ENCODE measurements at places on chromosomes 12 and 14.

DNA sequence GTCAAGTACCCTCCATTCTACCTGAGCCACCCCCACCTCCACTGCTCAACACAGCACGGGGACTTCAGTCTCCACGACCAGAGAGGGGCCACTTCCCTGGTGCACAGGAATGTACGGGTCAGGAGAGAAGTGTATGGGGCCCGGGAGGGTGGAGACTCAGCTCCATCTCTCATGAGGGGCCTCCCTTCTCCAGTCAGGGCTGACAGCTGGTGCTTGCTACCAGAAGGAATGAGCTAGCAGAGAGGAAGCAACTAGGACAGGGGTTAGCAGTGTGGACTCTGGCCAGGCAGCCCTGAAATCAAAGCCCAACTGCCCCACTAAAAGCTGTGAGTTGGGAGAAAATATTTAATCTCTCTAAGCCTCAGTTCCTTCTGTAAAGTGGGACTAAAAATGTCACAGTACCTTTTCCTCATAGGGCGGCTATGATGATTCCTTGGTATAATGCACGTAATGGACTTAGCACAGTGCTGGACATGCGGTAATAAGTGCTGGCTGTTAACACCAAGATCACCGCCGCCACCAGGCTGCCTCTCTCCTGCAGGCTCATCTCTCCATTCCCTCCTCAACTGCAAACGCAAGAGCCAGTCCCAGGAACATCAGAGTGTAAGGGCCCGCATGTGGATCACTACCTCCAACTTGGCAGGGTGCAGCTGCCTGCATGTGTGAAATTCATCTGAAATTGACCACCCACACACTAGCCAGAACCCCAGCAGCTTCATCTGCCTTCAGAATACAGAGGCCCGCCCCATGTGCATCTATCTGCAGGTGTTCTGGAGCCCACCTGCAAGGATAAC is 14.6 kb downstream of the ACTN1 start:
- DNase-seq, result no peak

GRCh38 chr14:104582662-104583061 is 3.1 kb downstream of the C14orf180 start:
- DNase-seq, result no peak

DNA sequence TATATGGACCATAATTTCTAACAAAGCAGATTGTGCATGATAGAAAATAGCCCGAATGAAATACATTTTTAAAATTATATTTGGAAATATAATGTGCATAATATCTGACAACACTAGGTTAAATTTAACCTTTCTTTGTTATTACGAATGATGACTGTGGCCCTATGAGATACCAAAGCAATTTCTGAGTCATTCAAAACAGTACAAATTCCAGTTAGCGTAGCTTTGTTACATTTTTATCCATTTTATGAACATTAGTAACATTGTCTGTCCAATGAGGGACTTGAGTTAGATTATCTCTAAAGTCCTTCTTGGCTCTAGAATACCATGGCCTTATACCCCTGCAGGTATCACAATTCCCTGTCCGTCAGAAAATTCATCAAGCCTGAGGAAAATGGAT is 39.0 kb upstream of the REP15 start:
- no peak for DNase-seq

- DNase-seq, result no peak
These were observed 262.1 kb upstream of the PWP1 start for GRCh38 chr12:107423531-107423930.

- peak; percentile 36 for DNase-seq
These were observed 376.8 kb downstream of the DPF3 start for GRCh38 chr14:72516936-72517700.

DNA sequence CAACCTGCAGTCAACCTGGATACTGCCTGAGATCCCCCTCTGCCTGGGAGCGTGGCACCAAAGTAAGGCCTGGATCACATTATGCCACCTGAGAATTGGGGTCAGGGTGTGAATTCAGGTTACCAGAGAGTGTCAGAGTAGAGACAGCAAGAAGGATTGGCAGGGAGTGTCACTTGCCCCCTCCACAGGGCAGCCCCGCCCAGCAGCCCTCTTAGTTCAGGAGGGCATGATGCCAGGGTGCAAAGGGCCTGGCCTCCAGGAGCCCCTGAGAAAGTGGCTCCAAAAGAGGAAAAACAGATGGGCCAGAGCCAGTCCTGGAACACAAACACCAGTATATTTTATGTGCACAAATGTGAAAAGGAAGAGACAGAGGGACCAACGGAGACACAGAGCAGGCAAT is 18.6 kb downstream of the TMEM229B start:
- no peak for DNase-seq

DNA sequence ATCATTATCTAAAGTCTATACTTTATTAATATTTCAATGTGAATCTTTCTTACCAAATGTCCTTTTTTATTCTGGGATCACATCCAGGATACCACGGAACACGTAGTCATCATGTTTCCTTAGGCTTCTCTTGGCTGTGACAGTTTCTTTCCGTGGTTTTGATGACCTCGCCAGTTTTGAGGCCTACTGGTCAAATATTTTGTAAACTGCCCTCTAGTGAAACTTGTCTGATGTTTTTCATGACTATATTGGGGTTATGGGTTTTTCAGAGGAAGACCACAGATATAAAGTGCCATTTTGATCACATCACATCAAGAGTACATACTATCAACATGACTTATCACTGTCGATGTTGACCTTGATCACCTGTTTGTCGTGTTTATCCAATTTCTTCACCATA is 14.1 kb upstream of the SERPINA6 start:
- no peak for DNase-seq

DNA sequence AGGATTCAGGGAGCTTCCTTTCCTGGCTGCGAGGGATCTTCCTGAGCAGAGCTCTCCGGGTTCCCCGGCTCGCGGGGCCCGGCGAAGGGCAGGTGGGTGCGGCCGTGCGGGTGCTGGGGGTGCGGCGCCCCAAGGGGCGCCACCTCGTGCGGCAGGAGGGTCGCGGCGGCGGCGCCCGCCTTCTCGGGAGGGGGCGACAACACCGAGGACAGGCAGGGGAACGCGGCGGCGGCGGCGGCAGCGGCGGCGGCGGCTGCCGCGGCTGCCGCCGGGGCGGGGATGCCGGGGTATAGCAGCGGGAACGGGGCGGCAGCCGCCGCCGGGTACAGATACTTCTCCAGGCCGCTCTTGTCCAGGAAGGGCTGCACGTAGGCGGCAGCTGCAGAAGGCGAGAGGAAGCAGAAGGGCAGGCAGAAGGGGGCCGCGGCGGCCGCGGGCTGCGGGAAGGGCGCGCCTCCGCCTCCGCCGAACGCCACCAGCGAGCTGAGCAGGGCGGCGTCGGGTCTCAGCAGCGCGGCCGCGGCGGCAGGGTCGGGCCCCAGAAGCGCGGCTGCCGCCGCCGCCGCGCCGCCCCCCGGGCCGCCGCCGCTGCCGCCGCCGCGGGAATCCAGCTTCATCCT is 2.7 kb downstream of the BHLHE41 start:
- no peak for DNase-seq

- no peak for DNase-seq
These were observed 13.7 kb downstream of the TXNDC16 start for GRCh38 chr14:52538623-52539022.

DNA sequence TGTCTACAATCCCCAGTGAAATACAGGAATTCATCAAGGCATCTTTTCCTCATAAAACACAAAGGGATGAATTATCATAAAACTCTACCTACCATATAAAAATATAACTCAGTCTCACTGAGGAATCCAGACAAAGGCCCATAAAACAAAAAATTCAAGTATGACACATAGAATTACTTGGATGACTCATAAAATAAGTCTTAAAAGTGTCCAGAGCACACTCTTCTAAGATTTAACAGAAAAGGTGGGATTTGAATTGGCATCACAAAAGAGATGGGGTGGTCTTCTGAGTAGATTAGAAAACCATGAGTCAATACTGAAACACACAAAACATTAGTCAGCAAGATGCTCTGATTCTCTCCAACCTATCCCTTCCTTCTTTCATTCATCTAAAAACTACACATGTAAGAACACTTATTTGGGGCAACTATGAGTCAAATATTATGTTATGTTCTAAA is 202.7 kb upstream of the GARIN6 start:
- DNase-seq, result no peak

GRCh38 chr12:47014474-47014873 is 64.9 kb upstream of the PCED1B start:
- DNase-seq, result no peak

- DNase-seq, result peak; percentile 40
These were observed 151.5 kb downstream of the PRKCH start for GRCh38 chr14:61472801-61473376.

- DNase-seq, result no peak
These were observed 52.0 kb downstream of the PIK3C2G start for GRCh38 chr12:18313306-18313705.

DNA sequence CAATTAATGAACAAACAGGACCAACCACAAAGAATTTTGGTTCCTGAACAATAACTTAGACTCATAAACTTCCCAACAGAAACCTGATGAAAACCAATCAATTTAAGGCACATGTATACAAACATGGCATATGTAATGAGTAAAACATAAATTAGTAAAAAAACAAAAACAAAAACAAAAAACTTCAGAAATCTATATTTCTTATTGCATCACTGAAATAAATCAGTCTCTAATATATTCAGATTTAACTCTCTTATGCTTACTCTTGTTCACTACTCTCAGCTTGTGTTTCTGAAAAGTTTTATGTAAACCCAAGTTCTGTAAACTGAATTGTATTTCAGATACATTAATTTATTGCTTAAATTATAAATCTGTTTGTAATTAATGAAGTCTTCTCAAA is 233.7 kb downstream of the SLC25A21 start:
- no peak for DNase-seq

DNA sequence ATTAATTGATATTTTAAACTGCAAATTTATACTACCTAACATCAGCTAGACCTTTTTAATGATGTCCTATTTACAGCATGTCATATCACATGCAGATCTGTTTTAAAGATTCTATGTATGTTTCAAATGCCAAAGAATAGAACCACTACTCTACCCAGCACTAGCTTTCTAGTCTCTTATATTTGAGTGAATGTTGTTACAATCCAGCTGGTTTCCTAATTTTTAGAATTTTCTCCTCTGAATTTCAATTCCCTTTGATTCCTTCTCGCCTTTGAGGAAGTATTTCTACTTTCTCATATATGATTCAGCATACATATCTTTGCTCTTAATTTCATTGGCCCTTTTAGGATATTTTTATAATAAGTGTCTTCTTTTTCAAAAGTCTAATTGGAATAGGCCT is 841.9 kb downstream of the TMTC2 start:
- no peak for DNase-seq

DNA sequence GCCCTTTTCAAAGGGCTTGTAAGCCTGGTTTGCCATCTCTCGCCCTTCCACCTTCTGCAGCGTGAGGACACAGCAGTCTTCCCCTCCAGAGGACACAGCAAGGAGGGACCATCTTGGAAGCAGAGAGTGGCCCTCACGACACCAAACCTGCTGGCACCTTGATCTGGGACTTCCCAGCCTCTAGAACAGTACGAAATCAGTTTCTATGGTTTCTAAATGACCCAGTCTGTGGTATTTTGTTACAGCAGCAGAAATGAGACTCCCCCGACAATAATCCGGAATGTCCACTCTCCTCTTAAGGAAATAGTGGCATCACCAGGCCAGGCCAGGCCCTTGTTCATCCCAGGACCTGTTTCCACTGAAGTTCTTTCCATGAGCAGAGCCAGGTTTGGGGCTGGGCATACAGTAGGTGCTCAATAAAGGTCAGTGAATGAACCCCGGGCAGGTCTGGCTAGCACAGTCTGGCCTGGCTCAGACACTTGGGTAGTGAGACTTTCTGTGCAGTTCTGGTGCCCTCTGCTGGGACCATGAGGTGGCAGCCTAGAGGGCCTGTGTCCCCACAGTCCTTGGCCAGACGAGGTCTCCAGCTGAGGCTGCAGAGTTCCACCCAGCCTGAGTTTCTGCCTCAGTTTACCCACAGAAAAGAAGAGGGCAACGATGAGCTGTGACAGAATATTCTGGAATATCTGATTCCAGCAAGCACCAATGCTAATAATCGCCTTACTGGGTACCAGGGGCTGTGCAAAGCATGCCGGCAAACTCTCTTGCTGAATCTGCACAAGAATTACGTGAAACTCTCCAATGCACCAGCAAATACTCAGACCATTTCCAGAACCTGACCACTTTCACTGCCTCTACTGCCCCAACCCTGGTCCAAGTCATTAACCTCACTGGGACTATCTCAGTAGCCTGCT is 14.0 kb downstream of the ABCB9 start:
- DNase-seq, result peak; percentile 54

DNA sequence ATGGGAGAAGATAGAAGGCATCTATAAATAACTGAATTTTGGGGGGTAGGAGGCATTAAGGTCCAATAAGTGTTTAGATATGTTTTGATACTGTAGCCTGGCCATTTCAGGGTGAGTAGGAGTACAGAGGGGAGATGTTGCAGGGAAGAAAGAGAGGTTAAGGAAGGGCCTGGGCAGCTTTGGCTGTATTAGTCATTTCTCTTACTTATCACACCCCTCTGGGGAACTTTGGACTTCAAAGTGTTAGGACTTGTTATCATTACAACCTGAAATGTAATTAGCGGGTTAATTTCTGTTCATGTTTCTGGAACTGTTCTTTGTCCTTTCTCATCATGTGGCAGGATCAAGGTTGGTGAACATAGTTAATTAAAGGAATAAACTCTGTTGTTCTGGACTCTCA is 40.3 kb downstream of the SUSD6 start:
- no peak for DNase-seq

- no peak for DNase-seq
These were observed 179.6 kb upstream of the DIO2 start for GRCh38 chr14:80390906-80391305.

DNA sequence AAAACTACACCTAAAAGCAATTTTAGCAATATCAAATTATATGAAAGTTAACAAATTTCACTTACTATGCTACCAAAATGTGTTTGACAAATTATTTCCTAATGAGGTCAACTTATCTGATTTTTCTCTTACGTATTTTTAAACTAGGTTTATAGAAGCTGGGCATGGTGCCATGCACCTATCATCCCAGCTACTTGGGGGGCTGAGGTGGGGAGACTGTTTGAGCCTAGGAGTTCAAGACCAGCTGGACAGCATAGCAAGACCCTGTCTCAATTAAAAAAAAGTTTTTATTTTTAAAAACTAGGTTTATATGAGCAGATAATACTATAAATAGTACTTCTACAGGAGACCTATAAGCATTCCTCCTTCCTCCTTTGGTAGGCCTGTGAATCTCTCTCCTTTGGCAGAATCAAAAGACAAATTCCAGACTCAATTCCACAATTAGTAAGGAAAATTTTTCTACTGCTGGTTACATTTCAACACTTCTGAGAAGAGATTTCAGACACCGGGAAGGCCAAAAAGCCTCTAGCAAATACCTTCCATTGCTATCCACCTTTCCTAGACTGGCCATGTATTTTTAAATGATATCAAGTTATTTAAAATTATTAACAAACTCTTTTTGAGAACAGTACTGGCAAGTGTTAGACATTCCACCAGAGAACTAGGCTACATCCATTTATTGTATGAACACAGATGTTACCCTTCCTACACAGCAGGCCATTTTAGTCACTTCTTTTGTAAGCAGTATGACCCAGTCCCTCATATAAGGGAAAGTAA is 34.4 kb downstream of the CDK17 start:
- DNase-seq, result no peak

DNA sequence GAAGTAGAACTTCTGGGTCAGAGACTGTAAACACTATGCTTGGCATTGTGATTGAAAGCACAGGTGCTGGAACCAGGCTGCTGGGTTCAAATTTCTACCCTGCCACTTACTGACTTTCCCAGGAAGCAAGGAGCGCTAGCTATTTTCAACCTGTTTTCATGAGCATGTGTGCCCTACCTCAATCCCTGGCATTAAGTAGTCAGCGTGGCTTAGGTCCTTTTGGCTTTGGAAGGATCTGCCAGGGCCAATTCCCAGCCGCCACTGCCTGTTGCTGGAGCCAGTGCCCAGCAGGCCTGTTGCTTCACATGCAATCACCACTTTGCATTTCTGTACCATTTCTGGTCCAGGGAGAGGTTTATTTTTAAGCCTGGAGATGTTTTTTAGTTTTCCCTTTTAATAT is 196.3 kb downstream of the TRHDE start:
- no peak for DNase-seq

Measured in stimulated activated CD8-positive, alpha-beta memory T cell treated with anti-CD3 and anti-CD28 coated beads, Interleukin-2, amount 100 ng/mL, for 1 hour (primary cell).